ENCODE measurements at places on chromosomes 6 and 20. TPM values are rescaled to one million over a fixed set of nuclear protein-coding genes. Genes with fewer than 3 reads are reported as not detected.

GRCh38 chr6:30325873-30326525 is 728 bp upstream of the TRIM39 start:
- peak; percentile 72 for DNase-seq

- no peak for DNase-seq
Measured at GRCh38 chr6:132142768-132143167, 191.6 kb upstream of the CCN2 start.

DNA sequence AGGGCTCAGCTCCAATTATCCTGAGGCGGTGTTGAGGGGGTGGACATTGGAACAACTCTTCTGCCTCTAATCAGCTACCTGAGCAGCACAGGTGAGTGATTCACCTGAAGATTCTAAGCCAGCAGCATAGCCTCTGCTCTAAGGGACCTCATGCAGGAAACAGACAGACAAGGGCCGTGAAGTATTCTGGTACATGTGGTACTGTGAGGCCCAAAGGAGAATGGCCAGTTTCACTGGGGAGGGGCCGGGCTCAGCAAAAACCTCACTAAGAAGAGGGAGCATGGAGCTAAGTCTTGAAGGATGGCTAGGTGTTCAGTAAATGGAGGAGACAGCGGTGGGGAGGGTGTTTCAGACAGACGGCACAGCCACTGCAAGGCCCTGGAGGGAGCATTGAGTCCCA is 58.5 kb upstream of the CCDC167 start:
- no peak for DNase-seq

The KCNQ5 gene
- total RNA-seq = not detected

DNA sequence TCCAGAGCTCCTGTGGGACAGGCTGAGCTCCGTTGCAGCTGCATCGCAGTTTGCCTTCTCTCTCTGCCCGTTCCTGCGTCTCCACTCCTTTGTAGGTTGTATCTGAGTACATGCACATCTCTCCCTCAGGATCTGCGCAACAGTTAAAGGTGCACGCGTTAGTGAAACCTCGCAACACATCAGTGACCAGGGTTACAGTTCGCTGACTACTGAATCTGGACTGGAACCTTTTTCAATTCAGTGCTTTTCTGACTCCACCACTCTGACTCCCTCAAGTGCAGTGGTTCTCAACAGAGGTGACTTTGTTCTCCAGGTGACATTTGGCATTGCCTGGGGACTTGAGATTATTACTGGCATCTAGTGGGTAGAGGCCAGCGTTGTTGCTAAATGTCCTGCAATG is 44.0 kb downstream of the UST start:
- DNase-seq = no peak

- no peak for DNase-seq
Measured at GRCh38 chr6:161117942-161118341, 126.4 kb downstream of the MAP3K4 start.

- no peak for DNase-seq
Measured at GRCh38 chr20:35196313-35196712, 24.4 kb downstream of the PROCR start.

The THBD gene
- total RNA-seq = 17.4 TPM

The TRIM15 gene
- total RNA-seq = not detected

The CGAS gene
- total RNA-seq = 0.92 TPM

GRCh38 chr6:2450546-2450945 is 205.1 kb upstream of the GMDS start:
- no peak for DNase-seq

DNA sequence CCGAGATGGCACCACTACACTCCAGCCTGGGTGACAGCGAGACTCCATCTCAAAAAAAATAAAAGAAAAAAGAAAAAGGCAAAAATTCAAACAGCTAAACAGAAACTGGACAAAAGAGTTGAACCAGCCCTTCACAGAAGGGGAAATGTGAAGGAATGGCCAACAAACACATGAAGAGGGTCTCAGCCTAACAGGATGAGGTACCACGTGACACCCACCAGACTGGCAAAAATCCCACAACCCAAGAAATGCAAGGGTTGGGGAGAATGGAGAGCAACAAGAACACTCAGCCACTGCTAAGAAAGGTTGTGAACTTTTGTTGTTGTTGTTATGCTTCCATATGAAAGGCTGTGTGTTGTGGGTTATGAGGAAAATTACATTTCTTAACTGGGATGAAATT is 357.7 kb downstream of the PREX1 start:
- no peak for DNase-seq

GRCh38 chr20:32089637-32090362 is 19.7 kb upstream of the TM9SF4 start:
- DNase-seq = no peak

DNA sequence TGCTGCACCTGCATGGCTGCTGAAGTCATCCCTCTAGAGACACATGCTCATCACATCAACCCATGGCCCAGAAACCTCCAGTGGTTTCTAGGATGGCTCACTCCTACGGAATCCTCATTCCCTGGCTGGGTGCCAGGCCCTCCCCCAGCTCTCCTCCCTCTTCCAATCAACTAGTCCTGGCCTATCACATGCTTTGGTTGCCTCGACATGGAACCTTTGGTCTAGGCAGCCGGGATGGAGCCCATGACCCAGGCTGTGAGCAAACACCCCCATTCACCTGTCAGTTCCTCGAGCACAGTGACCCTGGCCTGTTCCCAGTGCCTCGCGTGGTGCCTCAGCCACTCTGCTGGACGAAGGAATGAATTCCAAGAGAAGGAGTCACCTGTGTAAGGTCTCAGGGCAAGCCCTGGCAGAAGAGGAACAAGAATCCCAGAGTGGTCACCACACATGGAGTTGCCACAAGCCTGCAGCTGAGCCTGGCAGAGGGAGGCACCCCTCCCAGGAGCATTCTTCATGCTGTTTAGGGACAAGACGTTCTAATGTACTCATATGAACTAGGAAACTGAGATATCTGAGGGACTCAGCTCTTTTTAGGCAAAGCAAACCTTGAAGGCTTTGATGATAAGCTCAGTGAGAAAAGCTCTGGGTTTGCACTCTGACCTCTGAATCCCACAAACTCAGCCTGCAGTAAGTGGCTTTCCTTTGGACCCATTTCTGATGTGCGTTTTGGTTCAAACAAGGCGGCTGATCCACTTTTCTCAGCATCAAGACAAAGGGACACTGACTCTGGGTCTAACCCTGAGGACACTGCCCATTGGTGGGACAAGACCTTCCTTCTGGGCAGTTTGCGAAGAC is 40.2 kb downstream of the PPP1R3G start:
- no peak for DNase-seq

All from Right ventricle myocardium inferior (tissue), 1 donor.